ENCODE measurements at places on chromosomes 6 and 20.

- no peak for DNase-seq
These were observed 47.7 kb downstream of the COL12A1 start for GRCh38 chr6:75158176-75158575.

DNA sequence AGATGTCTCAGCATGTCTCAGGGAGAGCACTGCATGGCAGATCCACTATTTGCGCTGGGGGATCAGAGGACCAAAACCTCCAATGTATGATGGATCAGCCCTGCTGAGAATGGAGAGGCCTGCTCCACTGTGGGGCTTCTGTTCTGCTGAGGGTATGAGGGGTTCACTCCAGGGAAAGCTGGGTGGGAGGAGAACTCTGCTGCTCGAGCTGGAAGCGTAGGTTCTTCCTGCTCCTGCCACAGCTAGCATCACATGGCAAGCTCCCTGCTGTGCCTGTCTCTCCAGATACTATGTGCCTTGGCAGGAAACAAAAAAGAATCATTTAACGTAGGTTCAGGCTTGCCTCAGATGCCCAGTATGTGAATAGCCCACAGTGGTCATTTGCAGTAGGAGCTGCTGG is 105.8 kb downstream of the EPM2A start:
- no peak for DNase-seq

GRCh38 chr20:21090721-21091120 is 15.4 kb downstream of the LINC00237 start:
- DNase-seq: no peak

GRCh38 chr20:54223751-54224150 is 15.9 kb downstream of the PFDN4 start:
- DNase-seq: no peak

DNA sequence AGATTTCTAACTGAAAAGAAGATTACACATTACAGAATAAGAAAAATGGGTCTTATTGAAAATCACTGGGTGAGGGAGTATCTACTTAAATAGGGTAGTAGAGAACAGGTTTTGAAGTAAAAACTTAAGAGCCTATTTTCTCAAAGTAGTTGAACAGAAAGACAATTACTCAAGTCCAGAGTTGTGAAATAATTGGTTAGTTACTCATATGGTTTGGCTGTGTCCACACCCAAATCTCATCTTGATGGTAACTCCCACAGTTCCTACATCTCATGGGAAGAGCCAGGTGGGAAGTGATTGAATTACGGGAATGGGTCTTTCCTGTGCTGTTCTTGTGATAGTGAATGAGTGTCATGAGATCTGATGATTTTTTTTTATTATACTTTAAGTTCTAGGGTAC is 1035.3 kb upstream of the GJE1 start:
- DNase-seq: peak; percentile 27

- DNase-seq: peak; percentile 43
These were observed 41.9 kb upstream of the SIM1 start for GRCh38 chr6:100506651-100507050.

- DNase-seq: no peak
These were observed 125.0 kb downstream of the CBLN4 start for GRCh38 chr20:55880361-55880760.

DNA sequence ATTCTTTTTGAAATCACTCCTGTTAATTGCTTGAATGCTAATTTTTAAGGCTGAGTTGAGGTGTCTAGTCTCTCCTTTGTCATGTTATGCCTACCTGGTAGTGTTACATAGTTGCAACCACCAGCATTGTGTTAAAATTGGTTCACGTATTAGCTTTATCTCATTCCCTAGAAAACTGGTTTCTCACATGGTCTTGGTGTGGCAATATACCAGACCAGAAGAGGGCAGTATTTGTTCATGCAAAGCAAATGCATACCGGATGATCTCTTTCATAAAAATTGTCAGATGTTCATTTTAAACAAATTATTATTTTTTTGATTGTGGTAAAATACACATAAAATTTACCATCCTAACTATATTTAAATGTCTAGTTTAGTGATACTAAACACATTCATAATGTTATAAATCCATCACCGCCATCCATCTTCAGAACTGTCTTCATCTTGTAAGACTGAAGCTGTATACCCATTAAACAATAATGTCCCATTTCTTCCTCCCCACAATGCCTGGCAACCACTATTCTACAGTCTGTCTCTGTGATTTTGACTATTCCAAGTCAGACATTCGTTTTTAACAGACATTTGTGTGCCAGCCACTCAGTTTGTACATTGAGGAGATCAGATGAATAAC is 92.8 kb downstream of the ATRN start:
- DNase-seq: no peak

GRCh38 chr6:52598123-52598823 is 21.4 kb upstream of the TRAM2 start:
- DNase-seq: no peak

- peak; percentile 92 for DNase-seq
These were observed 5.8 kb downstream of the C6orf132 start for GRCh38 chr6:42136508-42137193.

DNA sequence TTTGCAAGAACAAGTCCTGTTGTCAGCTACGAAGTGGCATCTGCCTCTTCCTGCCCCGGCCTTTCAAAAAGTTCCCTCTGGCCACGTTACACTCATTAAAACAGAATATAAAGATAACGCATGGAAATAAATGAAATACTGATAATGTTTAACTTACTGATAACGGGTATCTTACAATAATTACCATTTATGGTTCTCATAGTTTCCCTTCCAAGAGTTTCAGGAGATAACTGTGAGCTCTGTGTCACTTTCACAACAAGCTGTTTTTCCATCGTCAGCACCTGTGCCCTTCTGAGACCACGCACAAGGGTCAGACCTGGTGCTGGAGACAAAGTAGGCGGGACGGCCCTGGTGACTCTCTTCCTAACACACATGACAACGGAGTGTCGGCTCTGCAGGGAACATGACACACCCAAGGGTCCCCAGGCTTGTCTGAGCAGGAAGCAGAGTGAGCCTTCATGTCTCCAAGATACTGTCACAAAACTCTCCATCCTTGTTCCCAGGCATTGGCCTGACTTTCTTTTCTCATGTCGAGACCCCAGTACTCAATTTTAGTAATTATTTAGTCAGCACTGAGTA is 86.2 kb upstream of the THBS2 start:
- DNase-seq: no peak

DNA sequence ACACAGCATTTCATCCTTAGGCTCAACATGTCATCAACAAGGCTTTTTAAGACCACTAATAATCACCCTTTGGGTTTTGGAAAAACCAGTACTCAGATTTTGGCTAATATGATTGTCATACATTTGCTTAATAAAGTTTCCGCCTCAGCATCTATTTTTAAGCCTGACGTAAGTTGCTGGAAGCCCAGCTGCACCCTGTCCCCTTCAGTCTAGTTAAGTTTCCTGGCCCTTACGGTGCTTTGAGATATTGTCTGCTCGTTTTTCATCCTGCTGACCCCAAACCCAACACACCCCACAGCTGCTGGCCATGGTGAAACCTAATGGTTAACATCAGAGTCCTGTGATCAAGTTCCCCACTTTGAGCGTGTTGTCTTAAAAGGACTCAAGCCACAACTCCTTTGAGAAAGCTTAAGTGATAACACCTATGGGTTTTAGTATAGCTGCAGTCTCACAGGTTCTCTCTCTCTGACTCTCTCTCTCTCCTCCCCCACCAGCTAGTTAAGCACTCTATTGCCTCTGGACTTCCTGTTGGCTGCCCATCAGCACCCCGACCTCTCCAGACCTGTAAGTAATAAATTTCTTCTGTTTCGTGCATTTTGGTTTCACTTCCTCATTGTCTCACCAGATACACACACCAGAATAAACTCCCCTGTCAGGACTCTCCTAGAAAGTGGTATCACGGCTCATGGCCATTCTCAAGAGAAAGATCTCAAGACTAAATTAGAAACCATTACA is 802.0 kb downstream of the C6orf118 start:
- no peak for DNase-seq

Measured in NCI-H226 (cell line).